NCI-H774 (cell line): ENCODE measurements at places on chromosomes 12 and 14.
A peak's percentile ranks its signal among the peaks of the same experiment; 100 is the strongest.

DNA sequence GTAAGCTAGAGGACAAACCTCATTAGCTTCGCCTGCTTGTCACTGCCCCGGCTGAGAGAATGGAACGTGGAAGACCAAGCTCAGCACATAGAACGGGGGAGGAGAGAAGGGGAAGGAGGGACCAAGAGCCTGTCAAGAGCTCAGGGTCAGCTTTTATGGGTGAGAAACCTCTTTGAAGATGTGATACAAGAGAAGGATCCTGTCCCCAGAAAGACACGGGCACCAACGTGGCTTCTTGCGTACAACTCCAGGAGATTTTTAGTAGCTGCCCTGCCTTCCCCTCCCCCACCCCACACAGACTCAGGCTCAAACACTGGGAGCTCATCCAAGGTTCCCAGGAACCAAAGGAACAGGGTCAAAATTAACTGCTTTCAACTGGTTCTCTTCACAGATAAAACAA lies 34.7 kb downstream of the APPL2 start:
- DNase-seq, result no peak

- no peak for DNase-seq
These were observed 159.6 kb downstream of the CRADD start for GRCh38 chr12:93836620-93837260.

- DNase-seq, result no peak
These were observed 15.7 kb upstream of the ESPL1 start for GRCh38 chr12:53252349-53252916.

- DNase-seq, result no peak
These were observed 149.3 kb upstream of the BMP4 start for GRCh38 chr14:54105898-54106297.

GRCh38 chr12:25771041-25771440 lies 187.4 kb upstream of the RASSF8 start:
- no peak for DNase-seq

DNA sequence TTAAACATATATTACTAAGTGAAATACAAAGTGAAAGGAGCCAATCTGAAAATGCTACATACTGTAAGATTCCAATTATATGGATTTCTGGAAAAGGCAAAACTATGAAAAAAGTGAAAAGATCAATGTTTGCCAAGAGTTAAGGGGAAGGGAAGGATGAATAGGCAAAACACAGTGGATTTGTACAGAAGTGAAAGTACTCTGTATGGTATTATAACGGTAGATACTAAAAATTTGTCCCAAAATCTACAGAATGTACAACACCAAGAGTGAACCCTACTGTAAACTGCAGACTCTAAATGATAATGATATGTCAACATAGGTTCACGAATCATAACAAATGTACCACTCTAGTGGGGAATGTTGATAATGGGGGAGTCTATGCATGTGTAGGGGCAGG lies 17.8 kb downstream of the EEA1 start:
- no peak for DNase-seq

DNA sequence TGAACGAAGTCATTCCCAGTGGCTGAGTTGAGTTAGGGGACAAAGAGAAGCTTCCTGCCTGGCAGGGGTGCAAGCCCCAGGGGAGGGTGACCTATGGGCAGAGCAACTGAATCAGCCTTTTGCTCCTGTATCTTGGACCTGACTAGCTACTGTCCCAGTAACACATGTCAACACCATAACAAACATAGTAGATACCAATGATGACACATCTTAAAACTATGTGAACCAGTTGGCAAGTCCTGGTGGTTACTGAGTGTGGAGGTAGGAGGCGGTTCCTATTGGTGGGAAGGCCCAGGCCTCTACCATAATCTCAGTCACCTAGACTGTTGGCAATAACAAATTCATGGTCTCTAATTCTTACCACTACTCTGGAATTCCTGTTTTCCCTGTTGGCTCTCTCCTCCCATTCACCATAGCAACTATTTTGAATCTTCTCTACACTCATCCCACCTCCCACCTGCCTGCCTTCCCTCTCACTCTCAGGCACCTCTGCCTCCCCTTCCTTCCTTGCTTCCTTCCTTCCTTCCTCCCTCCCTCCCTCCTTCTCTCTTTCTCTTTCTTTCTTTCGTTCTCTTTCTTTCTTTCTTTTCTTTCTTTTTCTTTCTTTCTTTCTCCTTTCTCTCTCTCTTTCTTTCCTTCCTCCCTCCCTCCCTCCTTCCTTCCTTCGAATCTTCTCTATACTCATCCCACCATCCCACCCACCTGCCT lies 8.1 kb upstream of the P2RX7 start:
- no peak for DNase-seq

DNA sequence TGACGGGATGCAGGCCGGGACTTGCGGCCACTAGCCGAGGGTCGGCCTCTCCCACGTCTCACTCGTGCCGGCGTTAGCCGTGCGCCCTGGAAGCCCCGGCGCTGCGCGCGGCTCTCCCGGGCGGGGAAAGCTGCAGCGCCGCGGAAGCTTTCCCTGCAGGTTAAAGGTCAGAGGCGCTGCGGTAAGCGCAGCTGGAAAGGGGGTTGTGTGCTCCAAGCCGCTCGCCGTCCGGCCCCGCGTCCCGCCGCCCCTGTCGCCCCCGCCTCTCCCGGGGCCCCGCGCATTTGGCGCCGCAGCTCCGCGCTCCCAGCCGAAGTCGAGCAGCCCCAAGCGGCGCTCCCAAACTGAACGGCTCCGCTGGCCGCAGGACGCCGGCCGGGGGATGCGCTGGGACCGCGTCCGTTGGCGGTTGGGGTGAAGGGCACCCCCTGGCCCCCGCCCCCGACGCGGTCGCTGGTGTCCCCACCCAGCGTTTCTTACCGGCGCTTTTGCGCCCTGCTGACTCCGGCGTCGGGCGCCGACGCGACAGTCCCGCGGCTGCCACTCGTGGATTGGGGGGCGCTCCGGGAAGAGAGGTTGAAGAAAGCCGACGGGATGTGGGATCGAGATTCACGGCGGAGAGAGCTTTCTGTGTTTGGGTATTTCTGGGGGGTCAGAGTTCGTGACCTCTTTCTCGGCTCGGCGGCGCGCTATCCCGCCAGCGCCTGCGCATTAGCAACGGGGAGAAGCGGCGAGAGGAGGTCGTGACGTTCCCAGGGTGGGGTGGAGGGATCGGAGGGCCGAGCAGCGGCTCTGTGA lies at the start of gene NR2C1:
NR2C1 (minus strand) TSS at position 719 of the 798 bp plus-strand sequence. CDS start 6,234 bp downstream, outside the sequence.
- DNase-seq, result peak; percentile 93

DNA sequence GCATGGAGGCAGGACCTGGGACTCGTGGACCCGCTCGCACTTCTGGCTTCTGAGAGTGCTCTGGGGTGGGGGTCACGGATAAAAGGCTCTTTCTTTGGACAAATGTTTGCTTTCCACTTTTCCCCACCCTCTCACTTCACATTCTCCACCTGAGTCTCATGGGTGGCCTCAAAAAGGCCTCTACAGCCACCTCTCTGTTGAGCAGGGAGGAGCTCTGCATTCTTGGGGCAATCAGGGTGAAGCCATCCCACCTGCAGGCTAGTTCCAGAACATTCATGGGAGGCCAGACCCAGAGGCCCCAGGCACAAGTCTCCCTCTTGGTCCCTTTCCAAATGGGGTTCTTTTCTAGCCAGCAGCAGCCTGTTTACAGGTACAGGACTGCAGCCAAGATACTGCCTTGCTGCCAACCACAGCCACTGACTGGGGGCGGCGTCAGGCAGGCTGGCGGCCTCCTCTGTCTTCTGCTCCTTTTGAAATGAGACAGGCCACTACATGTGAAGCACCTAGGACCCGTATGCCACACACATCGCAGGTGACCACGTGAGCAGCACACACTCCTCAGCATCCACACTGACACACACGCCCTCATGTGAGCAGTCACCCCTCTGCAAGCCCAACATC lies 18.2 kb upstream of the CEBPE start:
- no peak for DNase-seq

DNA sequence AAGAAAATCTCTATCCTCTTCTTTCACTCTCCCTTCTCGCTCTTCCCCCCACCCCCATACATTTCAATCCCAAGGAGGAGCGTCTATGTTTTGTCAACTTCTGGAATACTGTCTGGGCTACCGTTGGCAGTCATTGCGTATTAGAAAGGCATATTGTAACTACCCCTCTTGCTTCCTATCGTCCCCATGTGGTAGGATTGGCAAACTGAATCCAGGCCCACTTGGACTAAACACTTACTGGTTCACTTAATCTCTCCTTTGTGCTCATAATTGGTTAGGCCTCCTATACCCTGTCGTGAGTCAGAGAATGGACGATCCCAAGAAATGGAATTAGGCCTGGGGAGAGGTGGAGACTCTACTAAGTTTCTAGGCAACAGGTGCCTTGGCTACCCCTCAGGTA lies 68.8 kb upstream of the SLC8A3 start:
- no peak for DNase-seq

GRCh38 chr12:11716794-11717518 lies 67.5 kb downstream of the ETV6 start:
- no peak for DNase-seq

GRCh38 chr12:49983892-49984291 lies 11.1 kb downstream of the AQP6 start:
- no peak for DNase-seq

- no peak for DNase-seq
These were observed 65.0 kb upstream of the ARHGAP5 start for GRCh38 chr14:32012062-32012461.

DNA sequence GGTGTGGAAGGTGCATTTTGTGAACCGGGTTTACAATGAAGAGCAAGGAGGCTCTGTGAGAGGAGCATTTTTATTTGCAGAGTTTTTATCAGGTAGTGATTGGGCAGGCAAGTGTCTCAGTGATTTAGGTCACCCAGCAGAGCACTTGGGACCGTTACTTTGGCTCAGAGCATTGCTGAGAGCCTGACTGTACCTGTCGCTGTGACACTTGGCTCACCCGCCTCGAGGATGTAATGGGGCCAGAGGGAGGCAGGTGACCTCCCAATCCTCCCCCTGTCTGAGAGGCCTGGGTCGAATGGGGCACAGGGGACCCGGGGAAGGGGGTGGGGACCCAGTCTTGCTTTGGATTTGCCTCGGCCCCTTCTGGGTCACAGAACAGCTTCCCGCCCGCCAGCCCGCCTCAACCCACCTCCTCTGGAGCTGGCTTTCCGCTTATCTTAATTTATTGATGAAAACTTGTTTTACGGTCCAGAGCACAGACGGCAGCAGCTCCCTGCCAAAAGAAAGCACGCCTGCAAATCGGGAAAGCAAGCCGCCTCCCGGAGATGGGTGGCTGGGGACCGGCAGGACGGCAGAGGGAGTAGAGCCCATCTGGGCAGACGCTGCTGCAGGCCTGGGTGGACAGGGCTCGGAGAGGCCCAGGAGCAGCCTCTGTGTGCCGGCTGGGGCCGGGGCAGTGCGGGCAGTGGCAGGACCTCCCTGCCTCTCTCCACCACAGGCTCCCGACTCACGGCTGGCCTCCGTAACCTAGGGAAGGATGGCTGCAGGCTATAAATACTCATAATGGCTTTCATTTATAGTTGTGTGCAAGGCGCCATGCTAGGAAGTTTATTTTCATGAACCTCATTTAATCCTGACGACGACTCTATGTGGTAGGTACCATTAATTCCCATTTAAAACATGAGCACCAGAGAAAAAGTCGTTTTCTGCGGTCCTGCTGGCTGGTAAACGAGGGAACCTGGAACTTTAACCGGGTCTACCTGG lies 187.1 kb downstream of the TSPAN9 start:
- no peak for DNase-seq

GRCh38 chr12:20628226-20628787 lies 66.8 kb upstream of the SLCO1C1 start:
- DNase-seq, result no peak

GRCh38 chr14:35878272-35879150 lies 52.4 kb downstream of the BRMS1L start:
- no peak for DNase-seq
